Stimulated activated CD4-positive, alpha-beta T cell treated with anti-CD3 and anti-CD28 coated beads, Interleukin-1b, Interleukin-23, amount 100 ng/mL, for 1 hour (primary cell): ENCODE measurements at places on chromosomes 12 and 14.

DNA sequence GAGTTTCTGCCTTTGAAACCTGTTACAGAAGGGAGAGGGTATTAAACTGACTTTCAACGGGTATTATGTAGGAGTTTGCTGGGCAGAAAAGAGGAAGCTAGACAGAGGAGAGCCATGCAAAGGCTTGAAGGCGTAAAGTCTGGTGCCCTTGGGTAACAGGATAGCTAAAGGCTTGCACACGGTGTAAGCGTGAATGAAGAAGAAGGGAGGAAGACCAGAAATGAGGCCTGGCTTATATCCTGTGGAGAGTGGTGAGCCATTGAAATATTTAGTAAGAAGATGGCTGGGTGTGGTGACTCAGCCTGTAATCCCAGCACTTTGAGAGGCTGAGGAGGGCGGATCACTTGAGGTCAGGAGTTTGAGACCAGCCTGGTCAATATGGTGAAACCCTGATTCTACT lies 22.6 kb downstream of the SUDS3 start:
- no peak for DNase-seq

DNA sequence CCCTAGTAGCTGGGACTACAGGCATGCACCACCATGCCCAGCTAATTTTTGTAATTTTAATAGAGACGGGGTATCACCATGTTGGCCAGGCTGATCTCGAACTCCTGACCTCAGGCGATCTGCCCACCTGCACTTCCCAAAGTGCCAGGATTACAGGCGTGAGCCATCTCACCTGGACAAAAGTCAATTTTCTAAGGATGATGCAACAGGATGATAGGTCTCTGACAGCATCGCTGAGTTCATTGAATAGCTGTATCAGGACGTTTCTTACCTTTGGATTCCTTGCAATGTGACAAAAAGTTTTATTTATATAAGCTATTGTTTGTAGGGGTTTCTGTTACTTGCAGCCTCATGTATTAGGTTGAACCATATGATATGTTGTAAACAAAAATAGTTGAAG lies 55.5 kb upstream of the PCED1B start:
- no peak for DNase-seq

DNA sequence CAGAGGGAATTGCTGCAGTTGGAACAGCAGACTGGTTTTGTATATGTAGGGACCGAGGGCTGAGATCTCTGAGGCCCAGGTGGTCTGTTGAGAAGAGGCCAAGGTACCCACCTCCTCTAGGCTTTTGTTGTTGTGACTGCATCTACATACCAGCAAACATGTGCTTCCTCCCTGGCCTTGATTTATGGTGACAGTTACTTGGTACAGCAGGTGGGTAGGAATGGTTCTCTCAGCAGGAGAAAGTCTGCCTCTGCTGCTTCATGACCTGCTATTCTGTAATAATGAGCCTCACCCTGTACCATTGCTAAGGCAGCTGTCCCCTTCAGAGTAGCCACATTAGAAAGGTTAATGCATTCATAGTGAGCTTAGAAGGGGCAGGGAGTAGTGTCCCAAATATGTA lies 196.7 kb upstream of the PELI2 start:
- no peak for DNase-seq

DNA sequence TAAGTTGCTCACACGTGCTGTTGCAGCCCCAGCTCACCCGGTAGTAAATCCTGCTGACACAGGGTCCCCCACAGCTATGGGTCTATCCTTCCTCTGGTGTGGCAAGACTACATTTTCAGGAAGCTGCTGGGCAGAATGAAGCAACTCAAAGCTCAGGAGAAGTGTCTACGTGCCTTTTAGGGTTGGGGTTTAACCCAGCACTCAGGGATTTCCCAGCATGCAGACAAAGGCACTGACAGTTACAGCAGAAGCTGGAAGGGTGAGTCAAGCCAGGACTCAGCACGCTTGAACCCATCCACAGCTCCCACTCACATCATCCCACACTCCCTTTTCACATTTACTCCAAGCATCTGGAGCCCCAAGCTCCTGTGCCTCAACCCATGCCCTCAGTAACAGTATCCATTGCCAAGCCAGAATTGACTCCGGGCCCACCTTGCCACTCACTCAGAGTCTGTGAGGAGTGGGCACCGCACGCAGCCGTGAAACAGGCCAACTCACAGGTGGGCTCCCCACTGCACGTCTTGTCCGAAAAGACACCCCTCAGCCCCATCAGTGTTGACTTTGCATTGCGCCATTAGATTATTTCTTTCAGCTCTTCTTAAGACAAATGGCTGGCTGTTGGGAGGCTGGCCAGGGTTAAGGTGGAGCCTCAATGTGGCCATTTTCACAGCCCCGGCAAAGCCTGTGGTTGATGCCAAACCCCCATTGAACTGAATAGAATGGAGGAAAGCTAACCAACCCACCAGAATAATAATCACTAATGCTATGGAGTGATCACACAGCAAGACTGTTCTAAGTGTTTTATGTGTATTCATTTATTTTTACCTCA lies 59.6 kb downstream of the ZFP36L1 start:
- no peak for DNase-seq

GRCh38 chr12:45980540-45980939 lies 9.8 kb downstream of the SCAF11 start:
- DNase-seq: no peak

- DNase-seq: no peak
These were observed 4.8 kb downstream of the NEUROD4 start for GRCh38 chr12:55024575-55024974.

- no peak for DNase-seq
These were observed 75.8 kb downstream of the RIN3 start for GRCh38 chr14:92589213-92589852.

- DNase-seq: no peak
These were observed 12.6 kb upstream of the PUS1 start for GRCh38 chr12:131916306-131917138.

DNA sequence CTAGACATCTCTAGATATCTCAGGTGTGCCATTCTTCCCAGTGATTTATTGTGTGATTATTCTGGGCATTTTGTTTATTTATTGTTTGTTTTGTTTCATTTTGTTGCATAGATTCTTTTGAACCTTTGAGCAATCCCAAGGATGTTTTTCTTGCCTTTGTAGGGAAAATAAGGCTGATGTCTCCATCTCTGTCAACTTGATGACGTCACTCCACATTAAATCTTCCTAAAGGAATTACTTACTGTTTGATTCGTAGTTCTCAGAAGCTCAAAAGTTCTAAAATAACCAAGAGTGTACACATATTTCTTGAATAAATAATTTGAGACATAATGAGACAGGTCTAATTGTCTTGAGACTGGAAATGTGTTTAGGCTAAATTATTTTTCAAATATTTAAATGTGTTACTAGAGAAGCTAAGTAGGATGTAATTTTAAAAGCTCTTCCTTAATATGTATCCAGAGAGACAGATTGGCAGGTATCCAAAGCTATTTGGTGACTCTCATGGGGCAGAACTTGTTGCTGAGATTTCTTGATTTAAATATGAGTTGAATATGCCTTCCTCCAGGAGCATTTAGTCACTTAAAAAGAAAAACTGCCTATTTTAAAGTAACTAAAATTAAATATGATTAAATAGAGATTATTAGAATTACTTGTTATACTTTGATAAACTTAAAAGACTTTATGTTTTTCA lies 128.7 kb downstream of the CNTN1 start:
- DNase-seq: no peak

DNA sequence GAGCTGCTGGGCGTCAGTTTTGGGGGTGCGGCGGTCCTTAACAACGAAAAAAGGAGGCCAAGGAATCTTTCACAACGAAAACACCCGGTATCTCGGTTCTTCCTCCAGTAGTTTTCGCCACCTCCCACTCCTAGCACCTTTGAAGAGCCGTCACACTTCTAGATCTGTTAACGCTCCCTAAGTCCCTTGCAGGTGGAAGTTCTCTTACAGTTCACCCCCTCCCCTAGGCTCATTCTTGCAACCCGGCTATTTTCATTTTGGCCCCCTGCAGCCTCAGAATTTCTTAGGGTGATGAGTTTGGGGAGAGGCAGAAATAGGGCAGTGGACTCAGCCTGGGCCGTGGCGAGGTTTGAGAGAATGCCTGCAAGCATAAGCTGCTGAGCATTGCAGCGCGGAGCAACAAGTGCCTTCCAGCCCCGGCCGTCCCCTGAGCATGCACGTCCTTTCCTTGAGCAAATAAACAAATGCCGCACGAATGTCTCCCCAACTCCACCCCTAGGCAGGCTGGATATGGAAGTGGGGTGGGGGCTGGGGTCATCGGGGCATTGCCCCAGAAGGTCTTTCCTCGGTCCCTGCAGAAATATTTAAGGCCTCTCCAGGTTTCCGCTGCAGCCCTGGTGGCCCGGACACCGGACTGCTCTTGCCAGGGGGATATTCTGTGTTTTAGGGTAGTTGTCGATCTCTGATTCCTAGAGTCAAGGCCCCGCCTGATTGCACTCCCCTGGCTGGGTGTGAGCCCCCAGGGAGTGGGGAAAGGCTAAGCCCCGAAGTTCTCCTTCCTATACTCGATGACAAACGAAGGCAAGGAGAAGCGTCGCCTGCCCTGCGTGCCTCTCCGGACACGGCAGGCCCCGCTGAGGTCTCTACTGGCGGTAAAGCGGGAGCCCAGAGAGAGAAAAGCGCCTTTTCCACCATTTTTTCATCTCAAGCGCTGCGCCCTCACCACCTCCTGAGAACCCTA lies 1.6 kb downstream of the RFX4 start:
- DNase-seq: no peak

DNA sequence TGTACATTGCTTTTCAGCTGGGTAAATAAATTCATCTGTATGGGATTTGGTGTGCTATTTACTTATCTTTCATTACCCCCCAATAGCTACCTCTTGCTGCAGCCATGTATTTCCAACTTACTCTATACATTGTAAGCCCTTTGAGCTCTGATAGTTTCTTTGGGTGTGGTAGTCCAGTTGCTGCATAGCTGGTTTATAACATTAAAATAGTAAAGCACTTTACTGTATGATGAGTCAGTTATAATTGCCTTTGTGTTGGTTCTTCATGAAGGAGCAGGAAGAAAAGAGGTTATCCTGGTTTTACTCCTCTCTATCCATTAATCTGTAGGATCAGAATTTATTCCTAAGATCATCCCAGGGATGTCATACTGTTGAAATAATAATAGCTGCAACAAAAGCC lies 15.7 kb downstream of the TBC1D30 start:
- DNase-seq: no peak

DNA sequence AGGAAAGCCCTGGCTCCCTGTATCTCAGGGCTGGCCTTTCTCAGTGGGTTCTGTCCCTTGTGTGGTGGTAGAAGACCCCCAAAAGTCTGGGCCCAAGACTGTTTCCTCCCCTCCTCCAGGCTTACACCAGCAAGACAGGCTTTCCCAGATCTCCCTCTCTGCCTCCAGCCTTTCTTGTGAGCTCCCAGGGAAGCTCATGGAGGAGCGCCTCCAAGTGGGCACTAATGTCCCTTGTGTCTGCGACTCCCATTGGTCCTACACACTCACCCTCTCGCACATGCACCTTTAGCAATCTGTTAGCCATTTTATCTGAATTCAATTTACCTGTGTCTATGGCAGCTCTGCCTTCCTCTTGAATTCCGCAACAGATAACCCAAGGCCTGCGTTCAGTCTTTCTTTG lies 251.1 kb upstream of the CAND1 start:
- no peak for DNase-seq

DNA sequence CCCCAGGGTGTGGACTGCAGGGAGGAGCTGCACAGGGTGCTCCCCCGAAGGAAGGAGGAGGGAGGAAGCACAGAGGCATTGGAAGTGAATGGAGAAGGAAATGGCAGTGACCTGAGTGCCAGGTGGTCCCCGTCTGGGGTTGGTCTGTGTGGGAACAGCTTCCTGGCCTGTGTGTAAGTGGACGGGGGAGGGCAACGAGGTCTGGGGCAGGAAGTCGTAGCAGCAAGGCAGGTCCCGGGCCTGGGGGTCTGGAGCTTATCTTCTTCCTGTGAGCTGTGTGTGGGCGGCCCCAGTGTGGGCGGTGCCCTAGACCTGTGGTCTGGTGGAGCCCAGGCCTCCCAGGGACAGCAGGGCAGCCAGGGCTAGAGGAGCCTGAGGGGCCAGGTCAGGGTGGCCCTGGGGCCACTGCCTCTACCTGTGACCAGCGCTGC lies 382.1 kb downstream of the TMEM121 start:
- no peak for DNase-seq

DNA sequence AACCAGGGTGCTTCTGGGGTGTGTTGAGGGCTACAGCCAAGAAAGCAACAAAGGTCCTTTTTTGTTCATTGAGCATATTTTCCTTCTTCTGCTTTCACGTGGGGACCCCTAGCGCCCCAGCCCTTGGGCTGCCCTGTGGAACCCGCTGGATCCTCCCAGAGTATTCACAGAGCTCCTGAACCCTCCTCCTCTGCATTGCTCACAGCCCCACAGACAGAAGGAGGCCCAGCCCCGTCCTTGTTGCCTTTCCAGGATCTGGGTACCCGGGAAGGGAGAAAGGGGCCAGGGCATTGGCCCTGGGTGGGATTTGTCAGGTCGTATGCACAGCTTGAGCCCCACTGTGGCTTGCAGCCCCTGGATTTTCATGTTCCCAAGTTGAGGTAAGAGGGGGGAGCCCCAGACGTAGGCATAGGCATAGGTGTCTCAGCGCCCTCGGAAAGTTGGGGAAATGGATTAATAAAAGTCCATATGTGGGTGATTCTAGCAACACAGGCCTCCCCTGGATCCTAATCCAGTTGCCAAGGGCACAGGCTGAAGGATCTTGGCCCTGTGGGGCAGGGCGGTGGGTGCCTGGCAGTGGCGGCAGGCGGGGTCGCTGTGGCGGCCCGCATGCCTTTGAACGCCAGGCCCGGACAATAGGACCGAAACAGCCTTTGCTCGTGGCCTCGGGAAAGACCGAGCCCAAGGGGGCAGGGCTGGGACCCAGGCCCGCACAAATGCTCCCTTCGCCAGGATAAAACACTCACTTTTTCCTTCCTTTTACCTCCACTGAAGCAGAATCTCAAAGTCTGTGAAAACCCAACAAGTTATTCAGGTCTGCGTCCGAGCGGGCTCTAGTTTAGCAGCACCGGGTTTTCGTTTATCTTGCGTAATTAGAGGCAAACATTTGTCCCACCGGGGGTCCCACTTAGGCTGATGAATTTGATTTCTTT lies 3.0 kb upstream of the HOXC10 start:
- no peak for DNase-seq

DNA sequence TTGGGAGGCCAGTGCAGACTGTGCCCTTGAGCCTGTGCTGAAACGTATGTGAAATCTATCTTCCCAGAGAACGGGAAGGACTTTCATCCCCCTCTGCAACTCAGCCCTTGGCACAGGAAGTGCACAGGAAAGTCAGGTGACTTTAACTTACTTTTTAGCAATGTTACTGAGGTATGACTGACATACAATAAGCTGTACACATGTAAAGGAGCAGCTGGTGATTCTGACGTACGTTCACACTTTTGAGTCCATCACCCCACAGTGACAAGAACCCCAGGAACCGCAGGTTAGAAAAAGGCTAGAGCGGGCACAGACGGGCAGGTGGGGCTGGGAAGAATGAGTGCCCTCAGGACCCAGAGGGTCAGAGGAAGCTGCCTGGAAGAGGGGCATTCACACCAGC lies 48.0 kb downstream of the ARL6IP4 start:
- DNase-seq: no peak
